ENCODE measurements at places on chromosomes 4 and X.

DNA sequence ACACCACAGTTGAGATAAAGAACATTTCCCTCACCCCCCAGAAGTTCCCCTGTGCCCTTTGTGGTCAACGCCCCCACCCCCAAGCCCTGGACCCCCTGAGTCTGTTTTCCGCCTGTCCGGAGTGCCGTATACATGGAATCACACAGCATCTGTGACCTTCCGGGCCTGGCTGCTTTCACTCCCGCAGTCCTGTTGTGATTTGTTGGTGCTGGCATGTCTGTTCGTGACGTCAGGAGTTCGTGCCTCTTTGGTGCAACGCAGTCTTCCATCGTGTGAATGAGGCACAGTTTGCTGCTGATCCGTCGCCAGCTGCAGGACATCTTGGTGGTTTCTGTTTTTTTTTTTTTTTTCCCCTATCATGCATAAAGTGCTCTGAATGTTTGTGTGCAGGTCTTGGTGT is 62.1 kb downstream of the PSAPL1 start:
- DNase-seq, result no peak

- no peak for DNase-seq
Observed at GRCh38 chrX:19810802-19811201, 76.6 kb downstream of the SH3KBP1 start.

- no peak for DNase-seq
Observed at GRCh38 chrX:72460715-72461114, 111.9 kb downstream of the HDAC8 start.

- no peak for DNase-seq
Observed at GRCh38 chrX:13535376-13536165, 33.8 kb upstream of the EGFL6 start.

DNA sequence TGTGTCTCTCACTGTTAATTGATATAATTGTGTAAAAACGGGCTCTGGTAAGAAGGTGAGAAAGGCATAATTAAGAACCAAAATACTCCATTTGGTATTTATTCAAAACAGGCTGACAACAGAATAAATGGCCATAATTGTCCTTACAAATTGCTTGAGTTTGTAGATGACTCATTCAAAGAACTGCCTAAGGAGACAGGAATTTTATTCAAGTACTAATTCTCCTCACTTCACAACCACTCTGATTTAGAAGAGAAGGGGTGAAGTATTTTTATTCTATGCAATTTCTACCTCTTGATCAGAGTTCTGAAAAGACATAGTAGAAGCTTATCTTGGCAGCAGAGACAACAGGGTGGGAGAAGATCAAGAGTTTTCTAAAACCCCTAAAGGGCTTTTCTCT is 43.1 kb downstream of the ATP11C start:
- no peak for DNase-seq

DNA sequence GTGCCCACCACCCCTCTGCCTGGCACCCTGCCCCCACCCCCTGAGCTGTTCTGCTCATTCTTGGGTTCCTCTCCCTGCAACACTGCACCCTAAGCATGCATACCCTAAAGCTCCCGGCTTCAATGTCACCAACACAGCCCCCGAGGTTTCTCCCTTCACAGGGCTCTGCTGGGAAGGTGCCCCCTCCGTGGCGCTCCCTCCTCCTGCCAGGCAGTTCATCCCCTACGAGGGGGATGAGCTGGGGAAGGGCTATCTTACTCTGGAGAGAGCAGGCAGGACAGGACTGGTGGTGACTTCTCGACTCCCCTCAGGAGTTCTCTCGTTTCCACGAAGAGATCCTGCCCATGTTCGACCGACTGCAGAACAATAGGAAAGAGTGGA is 6.5 kb downstream of the ATP5ME start:
- no peak for DNase-seq

- no peak for DNase-seq
Observed at GRCh38 chr4:89724716-89725115, 112.2 kb downstream of the SNCA start.

DNA sequence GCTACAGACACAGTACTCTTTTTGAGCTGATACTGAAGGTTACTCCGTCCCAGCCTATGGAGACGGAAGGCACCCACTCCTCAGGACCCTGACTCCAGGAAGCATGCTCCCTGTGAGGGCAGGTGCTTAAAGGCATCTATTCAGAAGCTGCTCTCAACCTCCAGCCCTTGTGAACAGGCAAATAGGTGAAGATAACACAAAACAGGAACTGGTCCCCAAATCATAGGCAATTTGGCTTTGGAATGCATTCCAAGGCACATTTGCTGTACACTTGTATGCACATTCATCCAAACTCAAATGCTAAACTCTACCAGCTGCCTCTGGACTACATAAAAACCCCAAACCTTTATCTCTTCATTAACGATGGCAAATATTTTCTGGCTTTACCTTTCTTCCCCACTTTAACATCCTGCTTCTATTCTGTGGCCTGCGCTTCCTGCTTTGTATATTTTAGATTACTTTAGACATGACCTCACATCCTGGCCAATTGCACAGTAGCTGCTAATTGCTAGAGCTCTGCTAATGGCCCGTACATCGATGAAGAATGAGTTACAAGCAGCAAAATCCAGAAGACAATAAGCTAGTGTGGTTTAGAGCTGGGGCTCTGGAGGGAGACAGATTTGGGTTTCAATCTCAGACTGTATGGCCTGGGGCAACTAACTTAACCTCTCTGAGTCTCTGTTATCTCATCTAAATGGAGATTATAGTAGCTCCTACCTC is 3.2 kb downstream of the SEL1L3 start:
- no peak for DNase-seq

DNA sequence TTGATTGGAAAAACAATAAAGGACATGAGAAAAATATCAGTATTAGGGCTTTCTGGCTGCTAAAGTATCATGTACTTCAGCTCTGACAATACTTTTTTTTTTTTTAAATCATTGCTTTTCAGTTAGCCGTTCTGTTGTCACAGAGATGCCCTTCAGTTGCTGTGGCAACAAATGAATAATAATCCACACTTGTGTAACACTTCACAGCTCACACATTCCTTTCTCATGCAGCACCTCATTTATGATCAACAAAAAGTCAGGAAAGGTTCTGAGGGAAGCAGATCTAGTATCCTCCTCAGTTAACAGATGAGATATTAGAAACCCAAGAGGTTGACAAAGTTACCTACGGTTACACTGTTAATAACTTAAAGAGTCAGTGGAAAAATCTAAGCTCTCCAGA is 444.2 kb upstream of the SLIT2 start:
- DNase-seq, result no peak

DNA sequence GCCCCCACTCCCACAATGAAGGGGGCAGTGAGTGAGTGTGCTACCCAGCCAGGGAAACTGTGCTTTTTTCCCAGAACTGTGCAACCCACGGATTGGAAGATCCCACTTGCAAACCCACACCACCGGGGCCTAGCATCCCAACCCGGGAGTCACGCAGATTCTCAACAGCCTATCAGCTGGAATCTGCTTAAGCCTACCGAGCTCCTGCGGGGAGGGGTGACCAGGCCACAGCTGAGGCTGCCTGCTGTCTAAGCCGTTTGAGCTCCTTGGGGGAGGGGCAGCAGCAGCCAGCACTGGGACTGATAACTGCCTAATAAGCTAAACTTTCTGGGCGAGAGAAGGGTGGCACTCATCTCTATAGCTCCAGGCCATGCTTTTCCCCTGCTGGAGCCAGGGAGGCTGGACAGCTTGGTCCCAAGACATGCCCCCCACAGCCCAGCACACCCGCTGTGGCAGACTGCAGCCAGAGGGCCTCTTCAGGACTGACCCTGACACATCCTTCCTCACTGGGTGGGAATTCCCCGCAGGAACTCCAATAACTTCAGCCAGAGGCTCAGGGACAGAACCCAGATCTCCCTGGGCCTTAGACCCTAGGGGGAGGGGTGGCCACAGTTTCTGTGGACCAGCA is 161.3 kb upstream of the MAGEB18 start:
- DNase-seq, result no peak

- no peak for DNase-seq
Observed at GRCh38 chr4:143348233-143349077, 11.8 kb downstream of the GAB1 start.

DNA sequence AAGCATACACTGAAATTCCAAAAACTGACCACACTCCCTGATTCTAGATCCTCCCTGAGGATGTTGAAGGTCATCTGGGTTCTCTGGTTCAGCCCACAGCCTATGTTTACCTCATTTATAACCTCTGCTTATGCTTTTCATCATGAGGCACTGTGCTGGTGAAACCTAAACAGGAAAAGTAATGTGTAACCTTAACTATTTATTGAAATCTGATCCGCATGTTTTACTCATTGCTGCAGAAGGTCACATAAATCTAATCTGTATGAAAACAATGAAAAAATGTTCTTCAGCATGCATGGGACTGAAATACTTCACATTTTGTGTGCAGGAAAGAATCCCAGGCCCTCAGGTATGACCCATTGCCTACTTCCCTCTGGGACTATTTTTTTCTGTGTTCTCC is 30.3 kb downstream of the UCHL1 start:
- DNase-seq, result no peak

- DNase-seq, result no peak
Observed at GRCh38 chrX:103780336-103781061, 3.9 kb downstream of the PLP1 start.

GRCh38 chrX:3717742-3718420 is 4.4 kb upstream of the PRKX start:
- no peak for DNase-seq

GRCh38 chrX:13248867-13249486 is 70.9 kb downstream of the ATXN3L start:
- DNase-seq, result no peak

DNA sequence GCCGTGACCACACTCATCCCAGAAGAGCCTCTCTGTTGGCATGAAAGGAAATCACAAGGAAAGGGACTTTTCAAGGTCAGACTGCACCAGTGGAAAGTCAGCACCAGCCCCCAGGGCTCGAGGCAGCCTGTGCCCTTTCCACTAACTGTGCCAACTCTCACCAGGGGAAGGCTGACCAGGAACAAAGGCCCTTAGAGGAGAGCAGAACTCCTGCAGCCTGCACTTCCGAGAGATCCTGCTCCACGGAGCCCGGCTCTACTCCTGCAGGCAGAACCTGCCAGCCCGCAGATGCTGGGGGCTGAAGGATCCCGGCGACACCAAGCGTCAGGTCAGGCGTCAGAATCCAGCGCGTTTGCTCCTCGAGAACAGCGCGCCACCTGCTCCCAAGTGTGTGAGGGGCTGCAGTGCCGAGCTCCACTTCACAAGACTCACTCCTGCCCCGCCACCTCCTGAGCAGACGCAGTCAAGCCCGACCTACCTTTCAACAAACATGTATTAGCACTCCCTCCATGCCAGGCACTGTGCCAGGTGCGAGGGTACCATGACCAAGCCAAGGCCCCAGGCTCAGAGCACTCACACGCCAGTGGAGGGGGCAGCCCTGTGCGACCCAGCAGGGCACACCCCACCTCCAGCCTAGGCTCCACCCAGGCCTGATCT is 13.6 kb upstream of the HELT start:
- no peak for DNase-seq
